ENCODE measurements at places on chromosomes 12 and 14. TPM values are rescaled to one million over a fixed set of nuclear protein-coding genes. Genes with fewer than 3 reads are reported as not detected.

The SYNDIG1L gene
- not detected for total RNA-seq

The POTEG gene
- not detected for total RNA-seq

The CMTM5 gene
- total RNA-seq = not detected

The HSPB8 gene
- total RNA-seq = 3.4 TPM

The SLC4A8 gene
- total RNA-seq = 1.7 TPM

The YAF2 gene
- 26.1 TPM for total RNA-seq

The BDKRB2 gene
- 0.34 TPM for total RNA-seq

The FZD10 gene
- 1.7 TPM for total RNA-seq

The PZP gene
- 2.4 TPM for total RNA-seq

The DTX3 gene
- total RNA-seq = 1.9 TPM

The KLRK1 gene
- total RNA-seq = not detected

The ACOT4 gene
- total RNA-seq = 0.34 TPM

The RNU6-8 gene
- total RNA-seq = not detected

The IL23A gene
- 0.34 TPM for total RNA-seq

The ZDHHC22 gene
- not detected for total RNA-seq

The IGF1 gene
- total RNA-seq = 1.0 TPM

The NPFF gene
- total RNA-seq = not detected

The MON2 gene
- 37.0 TPM for total RNA-seq

The CLEC2A gene
- not detected for total RNA-seq

The CYP27B1 gene
- 0.47 TPM for total RNA-seq

The PRIMA1 gene
- not detected for total RNA-seq

The LRFN5 gene
- total RNA-seq = not detected

The AVPR1A gene
- total RNA-seq = under 0.01 TPM

The KRT6C gene
- total RNA-seq = not detected

The CNOT2 gene
- total RNA-seq = 179 TPM

The KCNMB4 gene
- total RNA-seq = 0.34 TPM

The SPIC gene
- not detected for total RNA-seq

The SIVA1 gene
- total RNA-seq = 115 TPM

The NELL2 gene
- total RNA-seq = 0.51 TPM

The RNF212B gene
- not detected for total RNA-seq

The HRK gene
- not detected for total RNA-seq

The RNASE3 gene
- total RNA-seq = not detected

The PMEL gene
- 1.5 TPM for total RNA-seq

The RASAL1 gene
- under 0.01 TPM for total RNA-seq

The ZNF664 gene
- total RNA-seq = 68.9 TPM

The CATSPERB gene
- 0.68 TPM for total RNA-seq

The KCNH5 gene
- not detected for total RNA-seq

The IL22 gene
- total RNA-seq = not detected

The AMN gene
- total RNA-seq = not detected

The INHBC gene
- total RNA-seq = not detected

The ZNF140 gene
- 22.6 TPM for total RNA-seq

The TBX5 gene
- total RNA-seq = not detected

The SMIM41 gene
- total RNA-seq = not detected

The SRSF9 gene
- 208 TPM for total RNA-seq

The CACNA1C gene
- 0.14 TPM for total RNA-seq

The OAS3 gene
- total RNA-seq = 9.4 TPM

The NRL gene
- total RNA-seq = 0.88 TPM

The SLC25A21 gene
- 0.74 TPM for total RNA-seq

The NPAS3 gene
- total RNA-seq = not detected

The GPR84 gene
- under 0.01 TPM for total RNA-seq

The FOXN4 gene
- not detected for total RNA-seq

The MVK gene
- 34.2 TPM for total RNA-seq
